MM.1S (cell line): ENCODE measurements at places on chromosomes 11 and 22.

GRCh38 chr11:3888876-3889275, 33.4 kb downstream of the STIM1 start:
- no peak for DNase-seq

GRCh38 chr22:35727436-35727835, 9.8 kb downstream of the APOL5 start:
- DNase-seq: no peak

DNA sequence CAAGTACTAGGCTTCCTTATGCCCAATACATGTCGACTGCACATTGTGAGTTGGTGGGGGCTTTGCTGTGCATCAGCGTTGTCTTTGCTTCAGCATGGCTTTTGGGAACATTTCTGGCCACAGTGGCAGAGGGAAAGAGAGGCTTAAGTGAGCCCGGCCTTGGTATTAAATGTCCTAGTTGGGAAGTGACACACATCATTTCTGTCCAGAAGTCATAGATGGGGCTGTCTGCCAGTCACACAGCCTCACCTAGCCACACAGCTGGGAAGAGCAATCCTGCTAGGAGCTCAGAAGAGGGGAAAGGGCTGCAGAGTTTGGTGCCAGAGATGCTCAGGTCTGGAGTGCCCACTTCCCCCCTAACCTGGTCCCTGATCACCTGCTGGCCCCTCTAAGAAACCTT, 27.6 kb downstream of the TREH start:
- no peak for DNase-seq

- peak; percentile 82 for DNase-seq
These were observed 18.5 kb upstream of the B4GALNT4 start for GRCh38 chr11:350723-351255.

DNA sequence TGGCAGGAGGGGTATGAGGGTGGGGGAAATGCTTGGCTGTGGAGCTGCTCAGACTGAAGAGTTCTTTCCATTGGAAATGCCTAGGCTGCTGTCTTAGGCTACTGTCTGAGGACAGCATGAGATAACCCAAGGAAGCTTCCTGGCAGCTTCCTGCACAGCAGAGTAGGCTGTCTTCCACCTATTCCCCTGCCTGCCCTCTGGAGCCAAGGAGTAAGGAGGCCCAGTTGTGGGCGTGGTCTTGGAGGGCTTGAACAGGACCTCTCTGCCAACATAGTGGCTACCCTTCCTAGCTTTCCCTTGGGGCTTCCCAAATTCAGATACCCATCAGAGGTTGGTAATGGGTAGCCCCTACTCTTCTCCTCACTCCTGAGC, 25.9 kb downstream of the PHLDB1 start:
- DNase-seq: no peak

GRCh38 chr22:47049078-47049624, 286.7 kb downstream of the TBC1D22A start:
- DNase-seq: no peak

DNA sequence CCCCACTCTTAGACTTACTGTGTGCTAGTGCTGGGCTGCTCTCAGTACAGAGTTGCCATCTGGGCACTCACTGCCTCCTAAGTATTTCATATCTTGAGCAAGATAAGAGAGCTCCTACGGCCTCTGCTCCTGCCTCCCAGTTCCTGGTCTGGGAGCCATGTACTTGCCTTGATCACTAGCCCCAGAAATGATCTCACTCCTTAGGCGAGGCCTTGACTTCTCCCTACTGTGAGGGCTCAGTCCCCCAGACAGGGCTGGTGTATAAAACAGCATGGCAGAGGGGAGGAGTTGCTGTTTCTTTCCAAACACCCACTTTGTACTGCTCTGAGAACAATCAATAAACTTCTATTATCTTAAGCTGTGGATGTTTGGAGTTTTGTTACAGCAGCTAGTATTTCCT, 47.4 kb upstream of the TP53I11 start:
- no peak for DNase-seq

DNA sequence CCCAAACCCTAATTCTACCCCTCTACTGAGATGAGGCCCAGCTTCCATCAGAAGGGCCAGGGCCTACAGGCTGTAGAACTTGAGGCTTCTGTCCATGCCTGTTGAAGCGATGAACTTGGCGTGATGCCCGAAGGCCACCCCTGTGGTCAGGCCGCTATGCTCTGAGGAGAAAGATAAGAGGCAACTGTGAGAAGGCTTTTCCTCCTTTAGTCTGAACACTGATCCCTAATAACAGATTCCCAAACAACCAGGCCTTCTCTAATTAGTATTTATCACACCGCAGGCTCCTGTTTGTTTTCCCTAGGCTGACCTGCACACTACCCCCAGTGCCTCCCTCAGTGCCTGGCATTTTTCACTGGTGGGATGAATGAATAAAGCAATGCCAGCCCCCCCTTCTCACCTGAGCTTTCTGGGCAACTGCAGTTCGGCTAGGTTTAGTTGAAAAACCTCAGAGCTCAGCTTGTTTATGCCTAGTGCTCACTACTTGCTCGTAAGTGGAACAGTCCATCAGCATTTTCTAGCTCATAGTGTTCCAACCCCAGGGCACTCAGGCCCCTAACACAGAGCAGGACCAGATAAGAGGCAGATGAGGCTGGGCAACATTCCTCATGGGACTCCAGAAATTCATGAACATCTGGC, 15.2 kb downstream of the PRPF19 start:
- DNase-seq: no peak

DNA sequence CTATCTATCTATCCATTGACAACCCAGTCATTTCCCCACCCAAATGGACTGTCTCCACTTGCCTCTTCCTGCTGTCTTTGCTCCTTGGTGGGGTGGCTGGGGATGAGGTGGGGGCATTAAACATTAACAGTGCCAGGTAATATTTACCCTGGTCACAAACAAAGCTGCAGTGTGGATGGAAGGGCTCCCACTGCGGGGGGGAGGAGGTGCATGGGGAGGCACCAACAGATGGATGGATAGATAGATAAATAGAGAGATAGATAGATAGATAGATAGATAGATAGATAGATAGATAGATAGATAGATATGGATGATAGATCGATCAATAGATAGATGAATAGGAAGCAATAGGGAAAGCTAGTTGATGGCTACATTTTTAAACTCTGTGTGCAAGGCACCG, 2.3 kb upstream of the FXYD2 start:
- no peak for DNase-seq

DNA sequence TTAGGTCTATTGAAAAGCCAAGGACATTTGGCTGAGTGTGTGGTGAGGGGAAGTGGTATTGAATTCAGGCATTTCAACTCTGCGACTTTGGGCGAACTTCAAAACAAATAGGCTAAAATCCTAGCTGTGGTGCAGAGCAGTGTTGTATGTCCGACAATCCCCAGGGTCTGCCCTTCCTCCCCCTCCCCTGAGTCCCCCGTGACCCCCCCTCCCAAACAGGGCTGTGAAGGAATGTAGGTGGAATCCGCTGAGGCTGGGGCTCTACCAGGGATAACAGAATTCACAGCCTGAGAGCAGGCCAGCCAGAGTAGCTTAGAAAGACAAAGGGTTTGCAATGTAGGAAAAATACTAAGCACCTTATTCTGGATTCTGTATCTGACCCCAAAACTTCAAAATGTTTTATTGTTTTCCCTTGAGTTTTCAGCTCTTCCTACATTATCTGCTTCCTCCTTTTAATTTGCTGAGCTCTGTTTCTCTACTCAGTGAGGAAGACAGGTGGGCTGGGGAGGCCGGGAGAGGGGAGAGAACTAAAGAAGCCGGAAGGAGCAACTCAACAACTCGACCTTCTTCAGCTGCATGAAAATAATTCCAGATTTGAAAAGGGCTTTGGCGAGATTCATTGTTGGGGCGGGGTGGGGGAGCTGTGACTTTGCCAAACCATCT, 315.2 kb downstream of the BLID start:
- no peak for DNase-seq

DNA sequence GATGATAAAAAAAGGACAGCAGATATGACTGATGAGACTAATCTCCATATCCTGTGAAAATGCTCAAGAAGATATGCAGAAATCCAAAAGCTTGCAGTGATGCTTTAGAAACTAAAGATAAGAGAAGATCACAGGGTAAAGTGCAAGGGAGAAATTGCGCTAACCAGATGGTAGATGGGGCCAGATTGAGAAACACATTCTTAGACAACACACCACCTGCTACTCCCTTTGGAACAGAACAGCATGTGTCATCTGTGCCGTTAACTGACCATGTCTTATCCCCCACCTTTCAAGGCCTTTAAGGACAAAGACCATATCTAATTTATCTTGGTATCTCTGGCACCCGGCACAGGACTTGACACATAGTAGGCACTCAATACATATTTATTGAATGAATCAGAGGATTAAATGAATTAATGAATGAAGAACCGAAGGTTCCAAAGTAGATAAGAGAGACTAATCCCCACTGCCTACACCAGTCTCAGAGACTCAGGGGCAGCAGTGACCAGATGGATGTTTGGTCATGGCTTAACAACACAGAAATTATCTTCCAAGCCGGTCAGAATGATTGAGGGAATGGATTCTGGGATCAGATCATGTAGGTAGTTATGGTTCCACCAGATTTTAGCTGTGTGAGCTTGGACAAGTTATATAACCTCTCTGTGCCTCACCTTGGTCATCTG, 12.3 kb upstream of the P2RY2 start:
- no peak for DNase-seq

DNA sequence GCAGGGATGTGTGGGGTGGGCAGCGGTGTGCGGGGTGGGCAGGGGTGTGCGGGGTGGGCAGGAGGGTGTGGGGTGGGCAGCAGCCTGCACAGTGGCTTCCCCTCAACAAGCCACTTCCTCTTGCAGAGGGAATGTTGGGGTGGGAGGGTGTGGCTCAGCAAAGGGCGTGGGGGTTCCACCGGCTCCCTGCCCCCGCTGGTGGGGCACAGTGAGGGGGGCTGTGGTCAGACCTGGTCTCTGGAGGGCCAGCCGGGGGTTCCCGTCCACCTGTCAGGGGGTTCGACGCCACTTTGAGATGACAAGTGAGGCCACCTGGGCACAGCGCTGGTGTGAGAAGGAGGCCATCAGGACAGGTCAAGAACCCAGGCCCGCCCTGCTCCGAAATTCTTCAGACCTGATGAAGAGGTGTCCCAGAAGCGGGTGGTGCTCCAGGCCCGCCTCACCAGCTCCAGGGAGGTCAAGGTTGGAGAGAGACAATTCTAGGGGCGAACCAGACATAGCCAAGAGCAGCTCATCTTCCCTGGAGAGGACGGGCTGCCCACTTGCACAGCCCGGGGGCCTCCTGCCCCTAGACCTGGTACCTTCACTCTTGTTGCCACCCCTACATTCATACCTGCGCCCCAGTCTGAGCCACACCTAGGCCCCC, 1.3 kb downstream of the C11orf21 start:
- DNase-seq: no peak

- DNase-seq: peak; percentile 78
These were observed 642 bp upstream of the PIK3C2A start for GRCh38 chr11:17208257-17208999.

- DNase-seq: no peak
These were observed 55.7 kb downstream of the TSPAN18 start for GRCh38 chr11:44782478-44782877.
